ENCODE measurements at places on chromosomes 6 and 20.
A peak's percentile ranks its signal among the peaks of the same experiment; 100 is the strongest.

DNA sequence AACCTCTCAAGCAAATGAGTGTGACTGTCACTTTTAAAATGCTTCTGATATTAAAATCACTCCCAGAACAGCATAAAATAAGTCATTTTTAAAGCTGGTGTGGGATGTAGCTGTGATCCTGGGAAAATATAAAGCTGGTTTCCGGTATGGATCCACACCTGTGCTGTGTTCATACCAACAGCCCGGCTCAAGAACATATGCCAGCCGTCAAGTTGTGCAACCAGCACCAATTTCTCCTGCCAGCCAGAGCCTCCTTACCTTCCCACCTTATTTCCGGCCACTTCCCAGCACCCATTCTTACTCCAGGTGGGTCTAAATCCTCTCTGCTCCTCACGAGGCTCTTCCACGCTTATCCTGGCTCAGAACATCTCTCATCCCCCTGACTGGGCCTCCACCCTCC, 50.9 kb upstream of the RPS6KA2 start:
- H3K4me1 ChIP-seq: no peaks in the 10 kb centered on the region
- H3K36me3 ChIP-seq: no peaks in the 10 kb centered on the region
- no peak for DNase-seq
- H3K4me3 ChIP-seq: no peak overlapping the region
- no peaks in the 10 kb centered on the region for H3K27me3 ChIP-seq

- H3K36me3 ChIP-seq: peaks cover 12% of the 10 kb centered on the region
- H3K4me1 ChIP-seq: no peaks in the 10 kb centered on the region
- peak overlapping the region; percentile 15 for H3K27ac ChIP-seq
- H3K4me3 ChIP-seq: no peak overlapping the region
- DNase-seq: no peak
- H3K27me3 ChIP-seq: no peaks in the 10 kb centered on the region
These were observed 28.0 kb downstream of the OSBPL2 start for GRCh38 chr20:62266340-62266739.

GRCh38 chr6:151763938-151764680, 43.4 kb upstream of the ESR1 start:
- peak overlapping the region; percentile 1 for H3K4me3 ChIP-seq
- peaks cover 14% of the 10 kb centered on the region for H3K4me1 ChIP-seq
- H3K27me3 ChIP-seq: peaks cover 14% of the 10 kb centered on the region
- DNase-seq: peak; percentile 61
- no peak overlapping the region for H3K27ac ChIP-seq

DNA sequence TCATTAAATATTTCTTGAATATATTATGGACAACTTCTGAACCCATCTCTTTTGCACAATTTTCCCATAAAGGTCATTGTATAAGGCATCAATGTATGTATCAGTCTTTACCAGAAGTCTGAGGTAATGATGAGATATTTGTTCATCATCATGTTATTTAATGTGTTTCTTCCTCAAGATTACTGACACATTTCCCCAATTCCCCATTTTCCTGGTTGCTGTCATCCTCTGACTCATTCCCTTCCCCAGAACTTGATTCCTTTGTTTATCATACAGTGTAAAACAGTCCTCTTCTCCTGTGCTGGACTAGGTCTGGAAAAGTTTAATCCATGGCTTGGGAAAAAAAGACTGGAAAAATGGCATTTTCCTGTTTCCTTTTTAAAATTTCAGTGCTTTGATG, 107.9 kb upstream of the FLRT3 start:
- H3K27ac ChIP-seq: no peak overlapping the region
- no peaks in the 10 kb centered on the region for H3K27me3 ChIP-seq
- no peaks in the 10 kb centered on the region for H3K4me1 ChIP-seq
- H3K36me3 ChIP-seq: no peaks in the 10 kb centered on the region
- no peak for DNase-seq

DNA sequence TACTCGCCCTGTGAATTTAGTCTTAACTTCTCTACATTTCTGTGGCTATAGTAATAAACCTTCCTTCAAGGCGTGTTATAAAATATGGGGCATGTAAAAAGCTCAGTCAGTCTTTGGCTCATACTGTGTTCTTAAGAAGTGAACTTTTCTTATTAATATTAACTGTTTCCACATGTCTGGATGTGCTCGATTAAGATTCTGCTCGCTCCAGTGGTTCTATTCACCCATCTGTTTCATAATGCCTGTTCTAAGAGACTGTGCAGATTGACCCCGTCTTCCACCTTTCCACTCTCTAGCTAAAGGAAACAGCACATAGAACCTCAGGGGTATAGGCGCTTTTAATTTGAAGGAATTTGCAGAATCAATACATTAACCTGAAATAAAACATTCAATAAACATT, 99.9 kb downstream of the L3MBTL3 start:
- H3K27ac ChIP-seq: no peak overlapping the region
- H3K27me3 ChIP-seq: no peaks in the 10 kb centered on the region
- no peak for DNase-seq
- H3K36me3 ChIP-seq: peaks cover 34% of the 10 kb centered on the region

DNA sequence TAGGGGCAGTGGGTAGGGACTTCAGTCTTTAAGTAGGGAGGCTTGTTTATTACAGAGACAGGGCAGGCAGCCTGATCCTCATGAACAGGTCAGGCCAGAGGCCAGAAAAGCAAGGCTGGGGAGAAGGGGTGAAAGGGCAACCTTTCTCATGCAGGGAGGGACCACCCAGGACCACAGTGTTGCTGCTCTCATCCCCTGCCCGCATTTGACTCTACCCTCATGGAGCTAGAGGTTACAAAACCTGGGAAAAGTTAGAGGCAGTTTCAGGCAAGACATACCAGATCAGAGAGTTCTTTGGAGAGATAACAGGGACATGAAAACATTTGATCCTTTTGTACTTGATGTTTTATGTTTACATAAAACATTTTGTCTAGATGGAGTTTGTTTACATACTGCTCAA, 38.1 kb downstream of the MDGA1 start:
- no peak overlapping the region for H3K4me3 ChIP-seq
- peaks cover 4% of the 10 kb centered on the region for H3K27me3 ChIP-seq
- H3K27ac ChIP-seq: no peak overlapping the region
- peaks cover 12% of the 10 kb centered on the region for H3K36me3 ChIP-seq
- DNase-seq: no peak

GRCh38 chr6:14545496-14545895, 427.9 kb downstream of the CD83 start:
- no peak for DNase-seq
- no peaks in the 10 kb centered on the region for H3K36me3 ChIP-seq
- no peak overlapping the region for H3K4me3 ChIP-seq
- H3K27ac ChIP-seq: no peak overlapping the region
- H3K4me1 ChIP-seq: peaks cover 19% of the 10 kb centered on the region

DNA sequence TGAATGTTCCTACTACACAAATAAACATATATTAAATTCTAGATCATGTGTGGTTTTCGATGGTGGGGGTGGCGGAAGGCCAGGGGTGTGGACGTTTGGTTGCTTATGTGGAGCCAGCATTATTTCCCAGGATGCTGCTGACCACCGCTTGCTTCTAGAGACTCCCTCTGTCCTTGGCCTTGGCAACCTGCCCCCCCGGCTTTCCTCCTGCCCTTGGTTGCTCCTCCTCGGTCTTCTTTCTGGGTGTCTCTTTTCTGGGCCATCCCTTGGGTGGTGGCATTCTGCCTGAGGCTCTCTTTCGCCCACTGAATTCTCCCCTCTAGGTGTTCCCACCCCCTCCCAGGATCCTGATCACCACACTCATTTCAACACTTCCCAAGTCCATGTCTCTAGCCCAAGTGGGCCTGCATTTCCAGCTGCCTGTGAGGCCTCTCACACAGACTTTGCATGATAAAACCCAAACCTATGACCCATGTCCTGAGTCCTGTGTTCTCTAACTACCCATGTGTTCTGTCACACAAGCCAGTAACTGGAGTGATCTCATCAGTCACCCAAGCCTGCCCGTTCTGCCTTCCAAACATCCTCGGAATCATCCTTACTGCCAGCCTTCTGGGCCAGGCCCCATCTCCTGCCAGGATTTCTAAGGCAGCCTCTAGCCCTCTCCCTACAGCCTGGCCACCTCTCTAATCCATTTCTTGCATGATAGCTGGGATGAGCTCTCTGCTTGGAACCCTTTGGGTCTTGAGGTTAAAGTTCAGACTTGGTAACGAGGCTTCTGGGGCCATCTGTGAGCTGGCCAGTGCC, 71.2 kb downstream of the CDS2 start:
- DNase-seq: no peak
- no peaks in the 10 kb centered on the region for H3K27me3 ChIP-seq
- H3K4me3 ChIP-seq: no peak overlapping the region
- H3K4me1 ChIP-seq: peaks cover 1% of the 10 kb centered on the region
- H3K27ac ChIP-seq: no peak overlapping the region
- H3K36me3 ChIP-seq: peaks cover 14% of the 10 kb centered on the region

DNA sequence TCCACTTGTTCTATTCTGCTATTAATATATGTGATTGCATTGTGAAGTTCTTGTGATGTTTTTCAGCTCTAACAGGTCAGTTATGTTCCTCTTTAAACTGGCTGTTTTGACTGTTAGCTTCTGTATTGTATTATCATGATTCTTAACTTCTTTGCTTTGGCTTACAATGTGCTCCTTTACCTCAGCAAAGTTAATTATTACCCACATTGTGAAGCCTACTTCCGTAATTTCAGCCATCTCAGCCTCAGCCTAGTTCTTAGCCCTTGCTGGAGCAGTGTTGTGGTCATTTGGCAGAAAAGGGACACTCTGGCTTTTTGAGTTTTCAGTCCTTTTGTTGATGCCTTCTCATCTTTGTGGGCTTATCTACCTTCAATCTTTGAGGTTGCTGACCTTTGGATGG, 440.2 kb downstream of the TBC1D32 start:
- no peaks in the 10 kb centered on the region for H3K27me3 ChIP-seq
- DNase-seq: no peak
- no peaks in the 10 kb centered on the region for H3K36me3 ChIP-seq
- no peak overlapping the region for H3K27ac ChIP-seq
- no peak overlapping the region for H3K4me3 ChIP-seq

DNA sequence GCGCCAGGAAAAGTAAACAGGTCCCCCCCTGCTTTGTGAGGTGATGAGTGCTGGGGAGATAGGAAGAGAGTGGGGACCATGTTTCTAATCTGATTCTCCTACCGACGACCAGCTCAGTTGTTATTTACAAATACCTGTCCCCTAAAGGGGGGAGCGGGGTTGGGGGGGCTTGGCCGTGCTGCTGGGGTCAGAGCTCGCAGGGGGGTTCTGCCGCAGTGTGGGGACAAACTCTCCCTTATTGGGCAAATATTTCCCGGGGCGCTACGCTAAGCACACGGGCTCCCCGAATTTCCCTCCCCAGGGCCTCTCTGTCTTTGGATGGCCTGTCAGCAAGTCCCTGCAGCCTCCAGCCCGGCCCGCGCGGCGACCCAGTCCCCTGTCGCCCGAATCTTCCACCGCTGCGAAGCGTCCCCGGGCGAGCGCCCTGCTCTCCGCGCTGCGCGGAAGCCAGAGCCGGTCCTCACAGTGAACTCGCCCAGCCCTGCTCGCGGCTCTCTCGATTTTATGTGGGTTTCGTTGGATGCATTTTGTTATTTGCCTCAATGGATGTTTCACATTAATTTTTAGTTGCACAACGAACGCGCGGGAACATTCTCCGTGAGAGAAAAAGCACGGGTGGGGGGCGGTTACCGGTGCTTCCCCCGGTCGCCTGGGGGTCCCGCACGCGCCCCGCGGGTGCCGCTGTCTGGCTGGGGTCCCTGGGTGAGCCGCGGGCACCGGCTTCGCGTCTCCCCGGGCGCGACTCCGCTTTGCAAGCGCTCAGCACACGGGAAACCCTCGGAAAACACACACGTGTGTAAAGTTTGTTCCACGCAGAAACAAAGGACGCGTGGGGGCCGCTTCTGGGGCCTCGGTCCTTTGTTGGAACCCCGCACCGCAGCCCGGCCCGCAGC, 1.5 kb upstream of the STX16 start:
- peaks cover 21% of the 10 kb centered on the region for H3K36me3 ChIP-seq
- H3K4me3 ChIP-seq: peak overlapping the region; percentile 65

DNA sequence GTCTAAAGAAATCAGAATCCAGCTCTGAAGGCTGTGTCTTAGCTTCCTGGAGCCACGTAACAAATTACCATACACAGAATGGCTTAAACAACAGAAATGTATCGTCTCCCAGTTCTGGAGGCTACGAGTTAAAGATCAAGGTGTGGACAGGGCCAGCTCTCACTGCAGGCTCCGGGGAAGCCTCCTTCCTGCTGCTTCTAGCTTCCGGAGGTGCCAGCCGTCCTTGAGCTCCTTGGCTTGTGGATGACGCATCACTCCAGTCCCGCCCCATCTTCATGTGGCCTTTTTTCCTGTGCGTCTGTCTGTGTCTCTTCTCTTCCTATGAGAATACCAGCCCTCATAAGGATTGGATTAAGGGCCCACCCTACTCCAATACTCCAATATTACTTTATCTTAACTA, 319.1 kb upstream of the QKI start:
- H3K4me1 ChIP-seq: no peaks in the 10 kb centered on the region
- H3K27me3 ChIP-seq: no peaks in the 10 kb centered on the region
- DNase-seq: no peak
- H3K36me3 ChIP-seq: no peaks in the 10 kb centered on the region

GRCh38 chr20:25280574-25281535, 33.0 kb downstream of the PYGB start:
- H3K27me3 ChIP-seq: no peaks in the 10 kb centered on the region
- H3K4me3 ChIP-seq: no peak overlapping the region
- no peak for DNase-seq
- peaks cover 17% of the 10 kb centered on the region for H3K36me3 ChIP-seq

GRCh38 chr6:3718407-3718806, 33.1 kb downstream of the PXDC1 start:
- H3K27me3 ChIP-seq: no peaks in the 10 kb centered on the region
- no peaks in the 10 kb centered on the region for H3K36me3 ChIP-seq
- no peak overlapping the region for H3K4me3 ChIP-seq
- no peak overlapping the region for H3K27ac ChIP-seq
- H3K4me1 ChIP-seq: peaks cover 31% of the 10 kb centered on the region

DNA sequence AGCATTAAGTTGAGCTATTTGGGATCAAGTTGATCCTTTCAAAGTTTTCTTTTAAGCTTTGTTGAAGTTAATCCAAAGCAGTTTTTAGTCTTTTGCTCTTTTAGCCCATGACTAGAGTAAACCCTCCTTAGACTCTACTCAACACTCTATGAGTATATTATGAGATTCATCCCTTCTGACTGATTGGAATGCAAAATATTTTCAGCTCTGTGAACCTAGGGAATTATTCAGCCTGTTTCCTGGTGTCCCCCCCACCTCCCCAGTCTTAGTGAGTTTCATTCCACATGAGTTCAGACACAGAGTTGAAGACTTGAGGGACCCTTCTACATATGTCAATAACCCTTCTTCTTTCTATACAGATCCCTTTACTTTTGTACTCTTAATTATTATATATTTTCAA, 413.7 kb downstream of the RFPL4B start:
- no peak for DNase-seq
- no peak overlapping the region for H3K4me3 ChIP-seq
- H3K27me3 ChIP-seq: no peaks in the 10 kb centered on the region
- no peaks in the 10 kb centered on the region for H3K4me1 ChIP-seq
- H3K36me3 ChIP-seq: no peaks in the 10 kb centered on the region

DNA sequence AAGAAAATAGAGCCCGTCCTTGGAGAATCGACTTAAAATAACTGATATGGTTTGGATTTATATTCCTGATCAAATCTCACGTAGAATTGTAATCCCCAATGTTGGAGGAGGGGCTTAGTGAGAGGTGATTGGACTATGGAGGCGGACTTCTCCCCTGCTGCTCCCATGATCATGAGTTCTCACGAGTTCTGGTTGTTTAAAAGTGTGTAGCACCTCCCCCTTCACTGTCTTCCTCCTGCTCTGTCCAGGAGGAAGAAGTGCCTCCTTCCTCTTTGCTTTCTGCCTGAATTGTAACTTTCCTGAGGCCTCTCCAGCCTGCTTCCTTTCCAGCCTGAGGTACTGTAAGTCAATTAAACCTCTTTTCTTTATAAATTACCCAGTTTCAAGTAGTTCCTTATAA, 529.2 kb downstream of the HAO1 start:
- H3K4me3 ChIP-seq: no peak overlapping the region
- H3K36me3 ChIP-seq: no peaks in the 10 kb centered on the region
- H3K27me3 ChIP-seq: no peaks in the 10 kb centered on the region
- DNase-seq: no peak
